ENCODE measurements at places on chromosomes 7 and 10.

GRCh38 chr10:84517554-84517953, 189.2 kb downstream of the CCSER2 start:
- DNase-seq: no peak

DNA sequence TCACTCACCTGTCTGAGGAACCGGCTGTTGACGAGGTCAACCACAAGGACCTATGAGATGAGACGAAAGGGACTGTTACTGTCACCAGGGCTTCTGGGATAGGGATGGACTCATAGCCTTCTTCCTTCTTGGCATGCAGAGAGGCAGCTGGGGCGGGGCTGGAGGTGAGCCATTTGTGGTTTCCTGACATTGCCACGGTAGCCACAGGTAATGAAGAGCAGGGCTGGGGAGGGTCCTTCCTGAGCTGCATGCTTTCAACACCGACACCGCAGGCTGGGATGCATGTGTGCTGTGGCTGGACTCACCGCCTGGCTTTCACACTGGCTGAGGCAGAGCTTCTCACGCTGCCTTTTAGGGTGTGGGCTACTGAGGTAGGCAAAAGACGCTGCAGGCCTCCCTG, 46.4 kb upstream of the MKRN1 start:
- DNase-seq: no peak

DNA sequence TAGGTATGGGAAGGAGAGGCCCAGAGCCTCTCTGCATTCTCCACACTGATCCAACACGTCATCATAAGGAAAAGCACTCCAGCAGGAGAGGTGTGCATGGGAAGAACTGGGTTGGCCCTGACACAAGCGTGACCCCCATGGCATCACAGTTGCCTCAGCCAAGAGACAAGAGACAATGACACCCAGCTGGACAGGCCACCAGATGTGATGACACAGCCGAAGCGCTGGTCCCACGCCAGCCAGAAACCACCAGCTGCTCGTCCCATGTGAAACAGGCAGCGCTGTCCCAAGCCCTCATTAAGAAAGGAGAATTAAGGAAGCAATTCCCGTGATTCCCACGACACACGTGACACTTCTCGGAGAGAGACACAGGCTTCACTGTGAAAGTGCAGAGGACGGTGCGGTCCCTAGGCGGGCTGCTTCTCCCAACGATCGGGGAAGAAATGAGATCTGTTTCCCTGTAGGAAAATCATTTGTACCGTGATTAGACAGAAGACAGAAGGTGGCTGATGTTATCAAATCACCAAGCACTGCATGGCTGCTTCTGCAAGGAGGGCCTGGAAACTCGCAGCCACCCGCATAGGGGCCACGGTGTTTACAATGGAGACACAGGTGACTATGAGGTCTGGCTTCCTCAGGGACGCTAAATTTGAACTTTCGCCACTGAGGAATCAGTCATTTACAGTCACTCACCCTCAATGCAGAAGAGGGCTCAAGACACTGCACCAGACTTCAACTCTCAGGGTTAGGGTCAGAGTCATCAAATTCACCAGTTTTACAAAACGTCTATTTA, 74.5 kb downstream of the DIP2C start:
- no peak for DNase-seq

DNA sequence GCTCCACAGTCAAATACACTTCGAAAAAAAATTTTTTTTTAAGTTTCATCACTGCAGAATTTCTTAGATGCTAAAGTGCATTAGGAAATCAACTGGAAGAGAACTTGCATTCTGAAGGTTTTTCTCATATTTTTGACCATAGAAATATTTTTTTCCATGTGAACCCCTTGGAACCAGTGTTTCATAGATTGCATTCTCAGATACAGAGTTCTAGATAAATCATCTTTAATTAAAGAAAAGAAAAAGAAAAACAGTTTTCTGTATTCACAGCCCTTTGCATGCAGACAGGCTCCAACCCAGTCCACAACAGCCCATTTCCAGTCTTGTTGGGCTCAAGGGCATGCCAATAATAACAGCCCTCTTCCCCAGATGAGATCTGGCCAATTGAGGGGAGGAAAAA, 75.5 kb upstream of the RPA3 start:
- DNase-seq: no peak

DNA sequence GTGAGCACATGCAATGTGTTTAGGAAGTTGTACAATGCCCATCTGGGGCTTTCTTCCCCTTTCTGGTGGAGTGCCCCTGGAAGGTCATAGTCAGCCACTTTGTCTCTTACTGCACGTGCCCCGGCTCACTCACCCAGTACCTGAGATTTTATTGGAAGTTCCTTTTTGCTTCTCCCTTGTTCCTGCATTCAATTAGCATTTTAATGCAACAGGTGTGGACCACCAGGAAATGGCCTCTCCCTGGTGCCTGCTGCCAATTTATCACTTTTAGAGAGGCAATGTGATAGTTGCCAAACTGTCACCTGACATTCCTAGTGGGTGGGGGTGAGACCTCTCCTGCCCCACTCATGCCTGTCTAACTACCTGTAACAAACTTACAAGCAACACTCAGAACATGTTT, 293.4 kb upstream of the DKK1 start:
- DNase-seq: no peak

GRCh38 chr10:71720288-71720687, 710 bp upstream of the C10orf105 start:
- no peak for DNase-seq

GRCh38 chr7:120274482-120274881, 1.5 kb downstream of the KCND2 start:
- DNase-seq: no peak

DNA sequence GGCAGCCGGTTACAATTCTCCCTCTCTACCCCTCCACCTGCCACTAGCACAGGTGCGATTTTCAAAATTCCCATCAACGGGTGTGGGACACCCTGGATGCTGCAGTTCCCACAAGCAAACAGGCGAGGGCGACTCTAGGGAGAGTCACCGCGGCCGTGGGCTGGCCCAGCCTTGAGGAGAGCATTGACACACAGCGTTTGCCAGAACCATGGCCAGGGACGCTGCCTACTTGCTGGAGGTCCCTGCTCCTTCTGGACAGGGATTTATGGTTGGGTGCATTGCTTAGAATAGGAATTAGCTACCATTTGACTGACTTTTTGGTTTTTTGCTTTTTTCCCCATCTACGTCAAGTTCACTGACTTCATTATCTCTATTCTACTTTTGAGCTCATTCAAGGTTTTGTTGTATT, 19.0 kb upstream of the CLDN4 start:
- peak; percentile 76 for DNase-seq

- no peak for DNase-seq
These were observed 407.2 kb downstream of the AUTS2 start for GRCh38 chr7:70005480-70005879.

DNA sequence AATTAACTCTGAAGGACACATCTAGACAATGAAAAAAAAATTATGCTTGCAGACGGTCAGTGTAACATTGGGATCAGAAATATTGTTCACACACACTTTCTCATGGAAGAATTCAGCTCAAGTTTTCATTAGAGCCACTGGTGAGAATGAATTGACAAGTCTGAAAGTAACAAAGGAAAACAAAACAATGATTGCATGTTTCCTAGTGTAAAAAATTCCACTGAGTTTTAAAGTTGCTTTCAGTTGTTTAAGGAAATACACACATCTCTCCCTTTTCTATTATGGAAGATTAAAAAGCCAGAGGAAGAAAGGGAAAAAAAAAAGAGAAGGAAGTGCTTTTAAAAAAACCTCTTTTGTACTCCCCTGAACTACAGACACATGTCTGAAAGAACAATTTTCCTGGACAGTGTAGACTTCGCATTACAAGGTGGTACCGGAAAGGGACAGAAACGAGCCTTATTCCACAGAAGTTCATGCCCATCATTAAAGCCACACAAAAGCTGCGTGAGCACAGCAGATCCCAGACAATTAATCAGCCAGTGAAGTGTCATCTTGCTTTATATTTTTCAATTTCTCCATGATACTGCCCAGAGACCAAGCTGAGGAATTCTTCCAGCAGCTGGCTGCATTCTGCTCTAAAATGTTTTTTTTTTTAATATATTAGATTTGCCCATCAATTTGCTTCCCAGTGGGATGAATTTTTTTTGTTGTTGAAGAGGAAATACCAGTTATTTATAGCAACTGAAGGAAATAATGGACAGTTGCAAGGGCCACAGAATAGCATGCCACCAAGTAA, 294.8 kb downstream of the DOCK4 start:
- no peak for DNase-seq

- DNase-seq: no peak
These were observed 28.1 kb upstream of the SLC26A4 start for GRCh38 chr7:107632492-107632865.

DNA sequence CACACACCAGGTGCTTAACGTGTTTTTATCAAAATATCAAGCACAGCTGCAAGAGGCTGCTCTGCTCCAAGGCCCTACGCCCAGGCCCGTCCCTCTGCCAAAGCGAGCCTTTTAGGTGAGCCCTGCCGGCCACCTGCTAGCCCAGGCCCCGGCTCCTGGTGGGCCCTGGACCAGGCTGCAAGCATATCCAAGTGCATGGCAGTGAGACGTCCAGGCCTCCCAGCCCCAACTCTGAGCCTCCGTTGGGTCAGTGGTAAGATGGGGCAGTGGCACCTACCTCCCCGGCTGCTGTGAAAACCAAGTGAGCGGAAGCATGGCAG, 136.2 kb downstream of the LHPP start:
- DNase-seq: no peak

GRCh38 chr7:98423043-98423442, 22.2 kb upstream of the BAIAP2L1 start:
- no peak for DNase-seq

DNA sequence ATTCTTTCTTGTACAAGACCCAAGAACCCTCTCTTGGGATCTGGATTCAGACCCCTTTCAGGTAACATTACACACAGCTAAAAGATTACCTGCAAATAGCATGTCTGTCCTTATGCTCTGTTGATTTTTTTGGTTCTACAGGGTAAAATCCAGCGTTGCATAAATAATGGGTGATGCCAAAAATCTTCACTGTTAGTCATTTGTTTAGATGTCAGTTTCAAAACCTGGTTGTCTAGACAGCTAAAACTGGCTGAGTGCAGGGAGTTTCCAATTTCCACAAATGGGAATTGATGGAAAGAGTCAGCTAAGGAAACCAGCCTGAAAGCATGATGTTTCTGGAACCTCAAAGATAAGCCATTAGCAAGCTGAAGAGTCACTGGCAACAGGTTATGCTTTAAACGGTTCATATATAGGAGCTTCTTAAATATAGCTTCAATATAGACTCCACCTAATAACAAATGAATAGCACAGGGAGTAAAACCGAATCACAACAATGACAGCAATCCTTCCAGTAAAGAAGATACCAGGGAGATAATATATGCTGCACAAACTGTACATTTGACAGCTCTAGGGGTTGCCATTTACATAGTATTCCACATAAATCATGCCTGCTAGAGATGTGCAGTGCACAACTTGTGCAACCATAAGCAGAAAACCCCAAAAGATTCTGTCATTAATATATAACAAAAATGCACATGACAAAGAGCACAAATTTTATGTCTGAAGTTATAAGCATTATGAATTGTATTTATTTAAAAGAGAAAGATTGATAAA, 20.4 kb downstream of the CCDC71L start:
- no peak for DNase-seq

GRCh38 chr10:99330347-99330924, 1.3 kb downstream of the CNNM1 start:
- DNase-seq: no peak

GRCh38 chr7:98470485-98471240, 69.8 kb upstream of the BAIAP2L1 start:
- no peak for DNase-seq

DNA sequence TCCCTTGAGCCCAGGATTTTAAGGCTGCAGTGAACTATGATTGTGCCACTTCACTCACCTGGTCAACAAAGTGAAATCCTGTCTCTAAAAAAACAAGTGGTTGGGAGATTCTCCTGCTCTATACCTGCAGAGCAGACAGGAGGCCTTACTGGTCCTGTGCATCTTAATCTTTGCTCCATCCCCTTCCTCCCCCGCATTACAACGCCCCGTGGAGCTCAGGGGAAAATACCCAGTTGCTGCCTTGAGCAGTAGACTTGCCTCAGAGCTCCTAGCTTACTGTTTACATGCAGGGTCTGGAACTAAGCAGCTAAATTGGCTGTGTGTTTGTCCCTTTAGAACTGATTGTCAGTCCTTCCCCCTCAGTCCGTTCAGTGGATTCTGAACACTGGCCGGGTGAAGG, 123.8 kb upstream of the KMT2E start:
- DNase-seq: no peak

GRCh38 chr7:73976761-73977618, 51.0 kb upstream of the ELN start:
- DNase-seq: peak; percentile 24

GRCh38 chr7:33044401-33044718, 18.2 kb downstream of the NT5C3A start:
- DNase-seq: no peak

GRCh38 chr10:133225707-133226191, 4.3 kb upstream of the UTF1 start:
- DNase-seq: no peak

DNA sequence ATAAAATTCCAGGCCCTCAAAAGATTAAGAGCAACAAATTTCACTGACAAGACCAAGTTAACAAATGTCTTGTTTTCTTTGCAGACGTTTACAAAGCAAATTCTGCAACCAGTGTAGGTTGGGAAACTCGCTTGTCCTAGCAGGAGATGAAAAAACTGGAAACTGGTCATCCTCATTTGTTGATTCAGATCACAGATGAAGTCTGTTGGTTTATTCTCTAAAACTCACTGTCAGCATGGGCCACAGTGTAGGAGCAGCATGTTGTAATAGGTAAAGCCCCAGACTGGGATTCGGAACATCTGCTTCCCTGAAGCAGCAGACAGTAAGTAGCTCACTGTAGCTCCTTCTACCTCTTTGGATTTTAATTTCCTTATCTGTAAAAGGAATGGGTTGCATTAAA, 31.5 kb downstream of the PANK1 start:
- no peak for DNase-seq

- DNase-seq: no peak
These were observed 334.4 kb downstream of the SUGCT start for GRCh38 chr7:40468891-40469864.

DNA sequence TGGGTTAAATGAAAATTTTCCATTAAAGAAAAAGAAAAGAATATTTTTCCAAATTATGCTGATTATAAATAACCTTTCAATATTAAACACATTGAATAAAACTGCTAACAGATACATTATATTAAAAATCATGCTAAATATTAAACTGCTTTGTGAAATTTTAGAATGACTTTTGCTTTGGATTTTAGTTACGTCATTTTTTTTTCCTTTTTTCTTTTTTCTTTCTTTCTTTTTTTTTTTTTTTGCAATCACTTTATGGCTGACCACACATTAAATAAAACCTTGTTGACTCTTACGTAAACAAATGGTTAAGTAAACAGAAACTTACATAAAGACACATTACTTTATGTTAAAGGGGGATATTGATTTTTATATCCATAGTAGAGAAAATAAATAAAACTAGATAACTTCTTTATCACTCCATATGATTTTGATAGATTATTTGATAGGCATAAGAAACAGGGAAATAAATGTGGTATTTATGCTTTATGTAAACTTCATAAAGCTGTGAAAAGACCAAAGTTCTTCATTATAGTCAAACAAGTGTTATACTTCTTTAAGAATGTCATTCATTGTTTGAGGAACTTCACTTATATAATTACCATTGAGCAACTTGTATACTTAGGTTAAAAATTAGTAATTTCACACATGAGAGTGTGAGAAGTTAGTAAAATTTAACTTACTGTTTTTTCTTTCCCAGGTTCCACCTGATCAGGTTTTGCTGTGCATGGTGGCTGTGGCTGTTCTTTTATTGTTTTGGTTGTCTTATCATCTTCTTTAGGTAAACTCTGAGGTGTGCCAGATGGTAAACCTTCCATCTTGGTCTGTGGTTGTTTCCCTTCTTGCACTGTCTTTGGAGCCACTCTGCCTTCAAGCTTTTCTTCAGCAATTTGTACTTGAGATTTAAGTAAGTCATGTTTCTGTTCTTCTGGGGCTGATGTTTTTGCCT, 197.3 kb downstream of the PCLO start:
- no peak for DNase-seq
